CD4-positive, CD25-positive, alpha-beta regulatory T cell (primary cell): ENCODE measurements at places on chromosomes 2 and 18.

DNA sequence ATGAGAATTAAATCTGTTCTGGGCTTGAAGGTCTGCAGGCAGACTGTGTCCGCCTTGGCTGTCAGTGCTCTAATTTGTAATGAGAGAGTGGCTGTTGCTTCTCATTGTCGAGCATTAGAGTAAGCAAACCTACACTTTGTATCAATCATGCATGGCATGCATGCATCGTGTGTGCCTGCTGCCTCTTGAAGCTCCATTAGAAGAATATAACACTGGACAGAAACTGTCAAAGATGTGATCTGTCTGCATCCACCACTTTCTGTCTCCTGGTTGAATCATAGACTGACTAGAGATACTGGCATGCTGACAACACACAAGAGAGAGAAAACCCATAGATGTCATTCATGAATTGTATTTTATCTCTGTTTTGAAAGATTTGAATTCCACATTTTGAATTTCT lies 275.0 kb upstream of the NXPH2 start:
- no peak overlapping the region for H3K4me3 ChIP-seq
- H3K27me3 ChIP-seq = no peaks in the 10 kb centered on the region
- no peak for DNase-seq
- H3K27ac ChIP-seq = no peak overlapping the region

DNA sequence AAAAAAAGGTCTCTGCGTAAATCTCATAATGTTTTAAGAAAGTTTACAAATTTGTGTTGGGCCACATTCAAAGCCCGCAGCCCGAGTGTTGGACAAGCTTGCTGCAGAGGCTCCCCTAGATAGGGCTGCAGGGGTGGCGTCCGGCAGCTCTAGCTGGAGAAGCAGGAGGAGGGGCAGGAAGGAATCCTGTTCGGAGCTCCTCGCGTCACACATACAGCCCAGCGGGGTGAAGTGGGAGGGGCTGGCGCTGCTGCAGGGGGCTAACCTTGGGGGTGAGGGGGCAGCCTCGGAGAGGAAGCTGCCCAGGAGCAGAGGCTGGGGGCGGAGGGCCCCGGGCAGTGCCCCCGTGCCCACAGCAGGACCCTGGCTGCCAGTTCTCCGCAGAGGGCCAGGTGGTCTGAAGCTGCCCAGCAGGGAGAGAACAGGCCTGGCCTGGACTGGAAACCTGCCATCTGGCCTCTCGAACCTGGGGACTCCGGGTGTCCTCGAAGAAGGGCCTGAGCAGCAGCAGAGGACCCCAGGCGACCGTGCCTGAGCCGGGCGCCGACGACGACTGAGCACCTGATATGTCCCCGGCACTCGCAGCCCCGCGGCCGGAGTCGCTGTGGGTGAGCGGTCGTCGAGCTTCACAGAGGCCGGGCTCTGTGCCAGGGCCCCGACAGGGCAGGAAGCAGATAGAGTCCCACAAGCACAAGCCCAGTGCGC lies 2.6 kb upstream of the GPR35 start:
- H3K36me3 ChIP-seq = no peaks in the 10 kb centered on the region
- peak overlapping the region; percentile 14 for H3K27ac ChIP-seq
- H3K27me3 ChIP-seq = no peaks in the 10 kb centered on the region
- peaks cover 61% of the 10 kb centered on the region for H3K4me1 ChIP-seq

GRCh38 chr2:119435081-119435952 lies 3.7 kb downstream of the TMEM37 start:
- no peak overlapping the region for H3K27ac ChIP-seq
- no peak overlapping the region for H3K4me3 ChIP-seq
- peaks cover 2% of the 10 kb centered on the region for H3K27me3 ChIP-seq
- no peaks in the 10 kb centered on the region for H3K36me3 ChIP-seq
- H3K4me1 ChIP-seq = peaks cover 3% of the 10 kb centered on the region
- DNase-seq = no peak

- no peaks in the 10 kb centered on the region for H3K36me3 ChIP-seq
- no peak for DNase-seq
- no peak overlapping the region for H3K4me3 ChIP-seq
- no peaks in the 10 kb centered on the region for H3K4me1 ChIP-seq
These were observed 391.7 kb upstream of the KLHL29 start for GRCh38 chr2:22993250-22993649.

- no peak overlapping the region for H3K4me3 ChIP-seq
- H3K36me3 ChIP-seq = no peaks in the 10 kb centered on the region
- no peaks in the 10 kb centered on the region for H3K4me1 ChIP-seq
- DNase-seq = no peak
These were observed 116.9 kb downstream of the C1D start for GRCh38 chr2:67945940-67946339.
